Stimulated activated CD4-positive, alpha-beta T cell treated with anti-CD3 and anti-CD28 coated beads, Interleukin-4, amount 100 ng/mL, for 24 hours (primary cell): ENCODE measurements at places on chromosomes 11 and 22.

DNA sequence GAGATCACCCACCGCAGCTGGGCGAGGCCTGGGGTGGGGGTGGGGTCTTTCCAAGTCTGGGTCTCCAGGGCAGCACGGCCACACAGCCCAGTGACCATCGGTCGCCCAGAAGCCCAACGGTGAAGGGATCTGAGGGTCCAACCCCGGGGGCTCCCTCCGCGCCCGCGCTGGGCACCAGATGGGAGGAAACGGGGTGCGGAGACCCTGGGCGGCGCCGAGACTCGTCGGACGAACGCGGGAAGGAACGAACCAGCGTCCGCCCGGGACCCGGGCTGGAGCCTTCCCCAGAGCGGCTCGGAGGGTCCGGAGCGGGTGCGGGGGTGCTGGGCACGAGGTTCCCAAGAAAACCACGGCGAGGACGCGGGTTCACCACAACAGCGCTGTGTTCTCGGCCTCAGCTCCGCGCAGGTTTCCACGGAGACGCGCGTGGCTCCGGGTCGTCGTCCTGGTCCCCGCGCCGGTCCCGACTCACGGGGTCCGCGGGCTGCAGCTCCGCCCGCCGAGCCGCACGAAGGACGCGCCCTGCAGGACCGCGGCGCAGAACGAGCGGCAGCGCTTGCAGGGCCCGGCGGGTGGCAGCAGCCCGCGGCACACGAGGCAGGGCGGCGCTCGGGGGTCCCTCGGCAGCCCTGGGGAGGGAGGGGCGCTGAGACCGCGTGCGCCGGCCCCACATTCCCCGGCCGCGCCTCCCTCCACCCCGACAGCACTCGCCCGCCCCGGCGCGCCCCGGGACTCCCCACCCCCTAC, 2.3 kb upstream of the IL17REL start:
- DNase-seq = no peak

- no peak for DNase-seq
Measured at GRCh38 chr22:22099194-22099486, 116.6 kb upstream of the TOP3B start.

GRCh38 chr22:30254314-30254713, 7.8 kb upstream of the LIF start:
- no peak for DNase-seq

GRCh38 chr11:103800406-103801114, 235.9 kb upstream of the DDI1 start:
- DNase-seq = no peak

DNA sequence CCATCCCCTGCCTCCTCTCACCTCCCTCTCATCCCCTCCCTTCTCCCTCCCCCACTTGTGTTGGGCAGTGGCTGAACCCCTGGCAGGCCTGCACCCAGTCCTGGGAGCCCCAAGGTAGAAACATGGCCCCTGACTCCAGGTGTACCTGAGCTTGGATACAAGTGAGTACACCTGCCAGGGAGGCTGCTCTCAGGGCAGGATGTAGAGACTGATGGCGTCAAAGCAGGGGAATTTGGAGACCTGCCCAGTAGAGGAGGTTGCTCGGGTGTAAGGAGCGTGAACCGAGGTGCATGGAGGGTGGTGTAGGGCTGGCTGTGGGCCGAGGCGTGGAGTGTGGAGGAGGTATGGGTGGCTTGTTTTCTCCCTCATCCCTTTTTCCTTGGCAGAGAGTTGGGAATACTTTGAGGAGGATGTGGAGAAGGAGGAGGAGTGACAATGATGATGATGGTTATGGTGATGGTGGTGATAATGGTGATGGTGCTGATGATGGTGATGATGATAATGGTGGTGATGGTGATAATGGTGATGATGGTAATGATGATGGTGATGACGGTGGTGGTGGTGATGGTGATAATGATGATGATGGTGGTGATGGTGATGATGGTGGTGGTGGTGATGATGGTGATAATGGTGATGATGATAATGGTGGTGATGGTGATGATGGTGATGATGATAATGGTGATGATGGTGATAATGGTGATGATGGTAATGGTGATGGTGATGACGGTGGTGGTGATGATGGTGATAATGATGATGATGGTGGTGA, 12.3 kb downstream of the MRGPRG start:
- no peak for DNase-seq

DNA sequence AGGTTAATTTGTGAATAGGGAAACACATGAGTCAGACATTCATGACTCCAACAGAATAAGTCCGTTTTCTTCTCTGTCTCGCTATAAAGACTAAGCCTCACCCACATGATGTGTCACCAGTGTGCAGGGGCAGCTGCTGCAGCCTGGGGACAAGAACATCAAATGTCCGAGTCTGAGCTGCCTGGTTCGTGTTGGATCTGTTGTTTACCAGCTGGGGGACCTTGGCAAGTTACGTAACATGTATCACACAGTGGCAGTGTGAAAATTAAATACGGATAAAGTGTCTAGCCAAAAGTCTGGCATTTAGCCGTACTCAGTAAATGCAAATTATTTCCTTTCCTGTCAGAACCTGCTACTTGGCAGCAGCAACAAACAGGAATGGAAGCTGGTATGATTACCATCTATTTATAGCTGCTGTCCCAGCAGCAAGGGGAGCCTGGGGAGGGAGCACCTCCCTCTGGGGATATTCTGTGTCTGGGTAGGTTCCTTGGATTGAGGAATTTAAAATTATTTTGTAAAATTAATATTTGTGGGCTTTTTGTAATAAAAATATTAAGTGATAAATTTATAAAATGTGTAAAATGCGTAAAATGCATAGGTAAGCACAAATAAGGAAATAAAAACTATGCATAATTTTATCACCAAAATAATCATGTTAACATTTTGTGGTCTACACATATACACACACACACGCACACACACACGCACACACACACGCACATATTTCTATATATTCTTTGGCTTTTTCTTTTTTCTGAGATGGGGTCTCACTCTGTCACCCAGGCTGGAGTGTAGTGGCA, 1.3 kb upstream of the CLDN25 start:
- DNase-seq = no peak
